ENCODE measurements at places on chromosomes 11 and 22.

DNA sequence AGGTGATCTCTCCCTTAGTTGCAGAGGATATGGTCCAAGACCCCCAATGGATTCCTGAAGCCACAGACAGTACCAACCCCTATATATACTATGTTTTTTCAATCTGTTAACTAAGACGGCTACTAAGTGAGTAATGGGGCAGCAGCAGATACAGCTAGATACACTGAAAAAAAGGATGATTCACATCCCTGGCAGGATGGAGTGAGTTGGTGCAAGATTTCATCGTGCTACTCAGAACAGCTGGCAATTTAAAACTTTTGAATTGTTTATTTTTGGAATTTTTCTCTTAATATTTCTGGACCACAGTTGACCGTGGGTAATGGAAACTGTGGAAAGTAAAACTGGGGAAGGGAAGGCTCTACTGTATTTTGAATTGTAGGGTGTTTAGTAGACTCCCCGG, 17.0 kb upstream of the TMEM218 start:
- no peak for DNase-seq

DNA sequence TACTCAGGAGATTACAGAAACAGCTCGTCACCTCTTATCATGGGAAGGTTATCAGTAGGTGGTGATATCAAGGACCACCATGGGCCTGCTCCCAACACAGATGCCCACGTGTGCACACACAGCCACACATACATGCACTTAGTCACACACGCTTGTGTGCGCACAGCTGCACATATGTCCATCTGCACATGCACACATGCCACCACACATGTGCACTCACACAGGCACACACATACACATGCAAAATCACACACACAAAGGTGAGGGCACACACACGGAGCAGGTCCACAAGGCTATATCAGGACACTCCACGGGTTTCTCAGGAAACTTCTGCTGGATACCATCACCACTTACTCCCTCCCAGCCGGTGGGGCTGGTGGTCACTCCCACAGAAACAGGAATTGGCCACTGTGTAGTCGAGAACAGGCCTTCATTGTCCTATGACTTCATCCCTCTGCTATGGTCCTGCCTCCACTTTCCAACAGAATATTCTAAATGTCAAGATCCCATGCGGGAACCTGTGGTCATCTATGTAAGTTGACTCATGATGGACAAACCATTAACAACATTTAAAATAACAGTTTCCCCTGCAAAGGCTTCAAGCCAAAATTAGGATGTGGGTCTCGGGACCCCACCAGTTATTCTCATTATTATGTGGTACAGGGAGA, 2.2 kb downstream of the C11orf24 start:
- DNase-seq: no peak

GRCh38 chr11:45708887-45709663, 43.7 kb upstream of the CHST1 start:
- DNase-seq: no peak

DNA sequence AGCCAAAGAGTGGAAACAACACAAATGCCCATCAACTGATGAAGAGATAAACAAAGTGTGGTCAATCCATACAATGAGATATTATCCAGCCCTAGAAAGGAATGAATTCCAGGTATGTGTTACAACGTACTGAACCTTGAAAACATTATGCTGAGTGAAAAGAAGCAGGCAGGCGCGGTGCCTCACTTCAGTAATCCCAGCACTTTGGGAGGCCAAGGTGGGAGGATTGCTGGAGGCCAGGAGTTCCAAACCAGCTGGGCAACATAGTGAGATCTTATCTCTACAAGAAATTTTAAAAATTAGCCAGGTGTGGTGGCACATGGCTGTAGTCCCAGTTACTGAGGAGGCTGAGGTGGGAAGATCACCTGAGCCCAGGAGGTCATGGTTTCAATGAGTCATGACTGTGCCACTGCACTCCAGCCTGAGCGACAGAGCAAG, 24.6 kb upstream of the TESMIN start:
- peak; percentile 27 for DNase-seq

DNA sequence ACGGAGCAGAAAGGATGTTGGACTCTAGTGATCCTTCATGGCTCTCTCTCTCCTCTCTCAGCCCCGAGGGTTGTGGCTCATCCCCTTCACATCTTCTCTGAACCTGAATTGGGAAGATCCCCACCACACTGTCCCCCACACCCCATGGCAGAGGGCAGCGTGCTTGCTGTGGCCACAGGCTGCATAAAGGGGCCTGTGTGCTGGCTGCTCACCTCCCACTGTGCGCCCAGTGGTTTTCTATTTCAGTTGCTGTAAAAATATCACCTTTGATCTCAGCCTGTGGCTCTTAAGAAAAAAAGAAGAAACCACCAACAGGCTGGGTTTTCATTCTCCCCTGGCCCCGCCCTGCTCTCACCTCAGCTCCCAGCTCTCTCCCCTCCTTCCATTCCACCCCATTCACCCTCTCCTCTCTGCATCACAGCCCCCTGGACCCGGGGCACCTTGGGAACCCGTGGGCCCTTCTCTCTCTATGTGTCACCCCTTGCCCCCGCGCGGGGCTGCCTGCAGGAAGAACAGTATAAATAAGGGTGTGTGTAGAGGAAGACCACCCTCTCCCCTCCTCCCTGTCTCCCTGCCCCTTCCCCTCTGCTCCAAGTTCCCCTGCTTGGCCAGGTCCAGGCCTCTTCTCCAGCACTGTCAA, 25.8 kb upstream of the WNT11 start:
- DNase-seq: no peak

GRCh38 chr11:34941688-34942087, 25.3 kb downstream of the PDHX start:
- no peak for DNase-seq

DNA sequence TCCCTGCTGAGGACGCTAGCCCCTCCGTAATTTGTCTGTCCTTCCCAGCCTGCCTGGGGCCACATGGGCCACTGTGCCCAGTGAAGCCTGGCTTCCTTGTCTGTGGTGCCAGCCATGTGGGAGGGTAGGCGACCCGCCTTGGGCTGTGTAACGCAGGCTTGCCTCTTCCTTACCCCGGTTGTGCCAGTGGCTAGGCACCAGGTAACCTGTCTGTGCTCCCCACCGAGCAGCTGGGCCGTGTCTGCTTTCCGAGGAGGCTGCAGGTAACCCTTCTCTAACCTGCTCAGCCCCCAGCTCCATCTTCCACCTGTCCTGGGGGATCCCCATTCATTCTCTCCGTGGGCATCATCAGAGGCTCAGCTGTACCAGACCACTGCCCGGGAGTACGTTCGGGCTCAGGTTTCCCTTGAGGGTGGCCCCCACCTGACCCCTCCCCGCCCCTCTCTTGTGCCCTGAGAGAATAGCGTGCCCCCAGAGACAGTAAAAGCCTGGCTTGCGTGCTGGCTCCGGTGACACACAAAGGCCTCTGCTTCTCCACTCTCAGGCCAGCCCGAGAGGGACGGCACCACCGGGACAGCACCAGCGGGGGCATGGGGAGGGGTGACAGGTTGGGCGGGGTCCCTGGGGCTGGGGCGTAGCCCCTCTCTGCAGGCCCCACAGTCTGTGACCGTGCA, 79.1 kb downstream of the CDKN1C start:
- DNase-seq: no peak

DNA sequence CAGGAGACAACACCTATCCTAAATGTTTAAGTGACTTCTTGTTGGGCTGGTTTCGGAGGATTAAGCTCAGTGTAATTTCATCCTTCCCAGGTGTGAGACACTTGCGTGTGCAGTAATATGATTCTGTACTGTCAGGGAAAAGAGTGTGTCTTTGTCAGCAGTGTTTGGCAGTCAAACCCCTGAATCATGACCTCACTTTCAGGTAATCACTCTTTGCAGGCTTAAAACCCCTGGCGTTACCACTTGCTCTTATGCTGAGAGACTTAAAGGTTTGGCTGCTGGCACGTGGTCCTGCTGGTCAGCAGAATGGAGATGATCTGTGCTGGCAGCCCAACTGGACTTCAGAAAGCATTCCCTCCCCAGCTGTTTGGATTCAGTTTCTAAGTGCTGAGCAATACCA, 56.1 kb downstream of the APIP start:
- DNase-seq: no peak

- peak; percentile 39 for DNase-seq
Measured at GRCh38 chr11:17734418-17734911, at the start of gene KCNC1. Gene KCNC1 (plus strand): TSS chr11:17734781. CDS start chr11:17736003, 1,222 bp downstream.

DNA sequence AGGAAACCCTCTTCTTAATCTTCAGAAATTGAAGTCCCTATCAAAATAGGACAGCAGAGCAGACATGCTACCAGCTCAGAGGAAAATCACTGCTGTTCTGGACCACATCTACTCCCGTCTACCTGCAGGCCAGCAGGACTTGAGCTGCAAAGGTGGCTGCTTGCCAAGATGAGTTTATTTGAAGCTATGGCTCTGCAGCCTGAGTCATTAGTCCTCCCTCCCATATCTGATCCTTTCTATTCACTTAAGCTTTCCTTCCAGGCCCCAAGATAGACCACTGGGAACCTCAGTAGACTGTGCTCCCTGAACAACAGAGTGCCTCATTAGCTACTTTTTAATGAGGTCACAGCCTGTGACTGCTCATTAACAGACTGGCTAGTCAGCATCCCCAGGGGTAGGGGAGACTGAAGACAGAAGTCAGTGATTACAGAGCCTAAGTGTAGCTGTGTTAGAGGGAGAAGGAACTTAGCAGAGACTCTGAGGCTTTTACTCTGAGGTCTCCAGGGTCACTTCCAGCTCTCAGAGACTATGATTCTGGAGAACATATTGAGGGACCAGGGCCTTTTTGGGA, 6.8 kb upstream of the OR10A2 start:
- DNase-seq: no peak

DNA sequence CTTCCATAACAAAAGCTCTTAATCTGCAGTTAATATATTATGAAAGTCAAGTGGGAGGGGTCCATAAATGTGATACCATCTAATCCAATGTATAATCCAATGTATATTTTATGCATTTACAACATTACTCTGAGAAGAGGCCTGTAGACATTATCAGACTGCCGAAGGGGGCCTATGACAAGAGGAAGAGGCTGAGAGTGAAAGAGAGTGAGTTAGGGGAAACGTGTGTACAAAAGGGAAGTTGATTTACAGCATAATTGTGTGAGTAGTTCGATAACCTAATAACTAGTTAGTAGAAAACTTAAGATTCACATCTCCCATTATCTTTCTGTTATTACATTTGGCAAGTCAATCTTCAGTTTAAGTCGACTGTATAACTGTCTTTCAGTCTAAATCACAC, 86.6 kb downstream of the DDX10 start:
- DNase-seq: no peak

DNA sequence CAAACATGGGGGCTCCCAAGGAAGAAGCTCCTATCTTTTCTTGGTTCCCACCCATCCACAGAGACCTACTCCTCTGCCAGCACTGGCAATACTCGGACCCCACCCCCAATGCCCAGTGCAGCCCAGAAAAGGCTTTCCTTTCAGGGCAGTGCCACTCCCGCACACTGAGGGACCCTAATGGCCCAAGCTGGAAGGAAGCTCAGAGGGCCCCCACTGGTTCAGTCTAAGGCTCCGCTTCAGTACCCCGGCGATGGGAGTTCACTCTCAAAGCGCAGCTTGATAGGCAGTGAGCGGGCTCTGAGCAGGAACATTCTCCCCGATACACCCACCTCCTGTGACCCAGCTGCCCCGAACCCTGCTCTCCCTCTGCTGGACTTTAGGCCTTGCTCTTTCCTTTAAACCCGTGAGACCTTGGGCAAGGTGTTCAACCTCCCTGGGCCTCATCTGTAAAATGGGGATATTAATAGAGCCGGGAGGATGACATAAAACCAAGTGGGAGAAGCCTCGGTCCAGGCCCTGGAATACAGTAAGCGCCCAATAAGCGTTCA, 48.4 kb downstream of the CHRDL2 start:
- no peak for DNase-seq

DNA sequence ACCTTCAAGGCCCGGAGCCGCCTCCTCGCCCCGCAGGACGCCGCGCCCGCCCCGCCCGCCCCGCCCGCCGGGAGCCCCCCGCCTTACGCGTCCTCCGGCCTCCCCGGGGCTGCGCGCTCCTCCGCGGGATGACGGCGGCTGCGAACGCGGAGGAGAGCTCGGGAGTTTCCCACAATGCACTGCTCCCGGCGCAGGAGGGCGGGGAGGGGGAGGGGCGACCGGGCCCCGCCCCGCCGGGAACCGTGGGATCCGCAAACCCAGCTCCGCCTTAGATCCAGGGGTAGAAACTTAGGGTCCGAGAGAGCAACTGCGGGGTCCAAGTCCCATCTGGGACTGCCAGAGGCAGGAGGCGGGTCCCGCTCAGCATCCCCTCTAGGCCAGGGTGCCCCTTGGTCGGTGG, at the start of gene CEND1:
Gene CEND1, minus strand, starts transcription at position 148 of the 400 bp plus-strand sequence. CDS start 1,514 bp downstream, outside the sequence.
- DNase-seq: no peak

- peak; percentile 77 for DNase-seq
Measured at GRCh38 chr11:65787649-65788622, 1.1 kb downstream of the OVOL1 start.

DNA sequence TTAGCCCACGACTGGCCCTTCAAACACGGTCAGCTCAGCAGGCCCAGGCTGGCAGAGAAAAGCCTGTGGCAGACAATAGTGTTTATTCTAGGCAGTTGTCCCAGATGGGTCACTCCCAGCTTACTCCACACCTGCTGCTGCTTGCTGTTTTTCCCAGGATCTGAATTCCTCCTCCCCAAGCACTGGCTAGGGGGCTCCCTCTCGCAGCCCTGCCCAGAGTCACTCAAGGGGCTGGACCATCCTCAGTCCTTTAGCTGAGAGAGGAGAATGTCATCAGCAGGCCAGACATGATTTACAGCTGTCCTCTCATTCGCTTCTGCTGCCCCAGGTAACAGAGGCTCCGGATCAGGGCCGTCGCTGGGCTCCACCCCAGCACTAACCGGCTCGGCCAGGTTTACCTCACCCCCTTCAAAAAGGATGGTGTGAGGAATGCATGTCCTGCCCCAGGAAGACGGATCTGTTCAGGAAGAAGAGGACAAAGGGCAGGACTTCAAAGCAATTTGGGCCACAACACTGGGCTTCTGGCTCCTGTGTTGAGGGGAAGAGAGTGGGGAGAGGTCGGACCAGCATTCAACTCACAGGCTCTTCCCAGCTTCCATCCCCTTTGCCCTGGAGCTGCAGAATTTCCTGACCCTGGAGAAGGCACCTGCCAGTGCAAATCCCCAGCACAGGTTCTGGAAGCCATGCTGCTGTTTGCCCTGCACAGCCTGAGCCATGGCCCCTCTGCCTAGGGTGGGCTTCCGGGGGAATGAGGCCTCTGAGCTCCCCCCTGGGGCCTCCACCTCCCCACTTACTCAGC, 59.7 kb upstream of the BARX2 start:
- peak; percentile 100 for DNase-seq

- no peak for DNase-seq
Measured at GRCh38 chr22:44491269-44492035, 6.6 kb downstream of the RTL6 start.

GRCh38 chr11:128476729-128477128, 110.6 kb downstream of the ETS1 start:
- no peak for DNase-seq

- no peak for DNase-seq
Measured at GRCh38 chr11:41346042-41346441, 113.4 kb downstream of the LRRC4C start.

- DNase-seq: no peak
Measured at GRCh38 chr22:25159028-25159427, 40.6 kb upstream of the CRYBB3 start.
